ENCODE measurements at places on chromosomes 4 and X. TPM values are rescaled to one million over a fixed set of nuclear protein-coding genes. Genes with fewer than 3 reads are reported as not detected.
A peak's percentile ranks its signal among the peaks of the same experiment; 100 is the strongest.

FGFBP1 gene
- total RNA-seq, result not detected

SOWAHD gene
- not detected for total RNA-seq

POLR2B gene
- 334 TPM for total RNA-seq

ATOH1 gene
- not detected for total RNA-seq

FAAH2 gene
- total RNA-seq, result 6.2 TPM

SPANXA1 gene
- total RNA-seq, result not detected

HGFAC gene
- total RNA-seq, result 0.12 TPM

PPEF2 gene
- total RNA-seq, result not detected

TLR6 gene
- 0.20 TPM for total RNA-seq

GRCh38 chr4:10659251-10659650, 25.3 kb downstream of the CLNK start:
- H3K4me1 ChIP-seq, result no peaks in the 10 kb centered on the region
- H3K27ac ChIP-seq, result no peak overlapping the region
- no peak for DNase-seq
- no peak overlapping the region for H3K4me3 ChIP-seq
- no peaks in the 10 kb centered on the region for H3K27me3 ChIP-seq

DNA sequence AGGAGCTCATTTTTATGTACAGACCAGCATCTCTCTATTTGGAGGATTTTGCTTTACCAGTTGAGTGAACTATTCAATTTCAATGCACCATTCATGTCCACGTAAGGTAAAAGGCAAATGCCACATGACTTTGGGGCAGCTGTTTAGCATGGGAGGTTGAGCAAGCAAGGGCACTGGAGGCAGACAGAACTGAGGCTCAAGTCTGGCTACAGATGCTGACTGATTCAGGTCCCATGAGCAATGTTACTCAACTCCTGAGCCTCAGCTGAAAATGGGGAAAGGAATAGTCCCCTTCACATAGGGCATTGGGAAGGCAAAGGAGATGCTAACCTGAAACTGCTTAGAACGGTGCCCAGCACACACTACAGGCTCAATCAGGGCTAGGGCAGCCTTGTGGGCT, 93.0 kb upstream of the MTM1 start:
- no peak overlapping the region for H3K27ac ChIP-seq
- no peak for DNase-seq
- H3K36me3 ChIP-seq, result no peaks in the 10 kb centered on the region
- no peaks in the 10 kb centered on the region for H3K4me1 ChIP-seq

GRCh38 chr4:129264008-129264657, 168.2 kb downstream of the C4orf33 start:
- H3K27ac ChIP-seq, result no peak overlapping the region
- no peak for DNase-seq
- no peak overlapping the region for H3K4me3 ChIP-seq

DNA sequence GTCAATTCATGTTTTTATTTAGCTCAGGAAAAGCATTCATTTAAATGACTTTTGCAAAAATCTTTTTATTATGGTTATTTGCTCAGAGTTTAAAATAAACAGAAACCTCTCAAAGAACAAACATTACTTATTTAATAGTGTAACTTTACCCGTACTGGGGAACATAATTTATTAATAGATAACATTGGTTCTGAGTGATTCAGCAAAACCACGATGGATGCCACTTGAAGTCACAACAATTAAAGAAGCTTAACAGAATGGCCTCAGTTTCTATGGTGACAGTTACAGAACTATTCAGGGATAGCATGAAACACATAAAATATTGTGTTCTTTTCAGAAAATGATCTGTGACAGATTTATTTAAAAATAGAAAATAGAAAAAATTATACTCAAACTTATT, 368.7 kb downstream of the CCSER1 start:
- no peak overlapping the region for H3K4me3 ChIP-seq
- H3K27ac ChIP-seq, result no peak overlapping the region
- no peaks in the 10 kb centered on the region for H3K27me3 ChIP-seq
- DNase-seq, result no peak
- no peaks in the 10 kb centered on the region for H3K4me1 ChIP-seq
- H3K36me3 ChIP-seq, result no peaks in the 10 kb centered on the region

GRCh38 chr4:79048878-79049277, 109.6 kb upstream of the PAQR3 start:
- H3K27ac ChIP-seq, result no peak overlapping the region
- no peaks in the 10 kb centered on the region for H3K27me3 ChIP-seq
- DNase-seq, result no peak
- H3K36me3 ChIP-seq, result no peaks in the 10 kb centered on the region

GRCh38 chr4:124945422-124945821, 232.9 kb upstream of the ANKRD50 start:
- no peak for DNase-seq
- H3K27ac ChIP-seq, result no peak overlapping the region

- DNase-seq, result no peak
- H3K36me3 ChIP-seq, result no peaks in the 10 kb centered on the region
- H3K4me3 ChIP-seq, result no peak overlapping the region
- no peaks in the 10 kb centered on the region for H3K4me1 ChIP-seq
Measured at GRCh38 chrX:70445951-70446350, 1.3 kb downstream of the DLG3 start.

GRCh38 chr4:151537687-151538086, 128.7 kb downstream of the FHIP1A start:
- H3K27ac ChIP-seq, result no peak overlapping the region
- H3K27me3 ChIP-seq, result no peaks in the 10 kb centered on the region
- H3K36me3 ChIP-seq, result no peaks in the 10 kb centered on the region
- H3K4me1 ChIP-seq, result peaks cover 6% of the 10 kb centered on the region

DNA sequence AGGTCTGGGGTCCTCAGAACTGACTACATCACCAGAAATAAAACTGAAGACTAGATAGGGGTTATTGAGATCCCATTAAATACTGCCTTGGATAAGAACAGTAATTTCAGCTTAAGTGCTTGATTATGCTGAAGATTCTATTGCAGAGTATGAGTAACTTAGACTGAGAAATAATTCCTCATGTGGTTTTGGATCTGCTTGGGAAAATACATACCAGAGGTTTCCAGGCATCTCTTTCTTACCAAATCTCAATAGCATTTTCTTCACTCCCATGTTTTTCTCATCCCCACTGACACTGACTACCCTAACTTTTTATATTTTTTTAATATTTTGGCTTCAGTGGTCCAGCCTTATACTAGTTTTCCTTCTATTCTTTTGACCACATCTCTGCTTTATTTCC, 92.0 kb upstream of the TEX13D start:
- H3K27me3 ChIP-seq, result no peaks in the 10 kb centered on the region
- H3K4me1 ChIP-seq, result no peaks in the 10 kb centered on the region
- H3K36me3 ChIP-seq, result no peaks in the 10 kb centered on the region

- peak within 1 kb of the TSS; percentile 49 for H3K4me3 ChIP-seq
- no peaks in the 10 kb centered on the region for H3K27me3 ChIP-seq
- peak; percentile 46 for DNase-seq
- no peaks in the 10 kb centered on the region for H3K36me3 ChIP-seq
- no peaks in the 10 kb centered on the region for H3K4me1 ChIP-seq
Measured at GRCh38 chr4:154491341-154492271, at the start of gene DCHS2. Gene DCHS2, minus strand, starts transcription at chr4:154491799. Its CDS starts 444 bp downstream, at chr4:154491355.

DNA sequence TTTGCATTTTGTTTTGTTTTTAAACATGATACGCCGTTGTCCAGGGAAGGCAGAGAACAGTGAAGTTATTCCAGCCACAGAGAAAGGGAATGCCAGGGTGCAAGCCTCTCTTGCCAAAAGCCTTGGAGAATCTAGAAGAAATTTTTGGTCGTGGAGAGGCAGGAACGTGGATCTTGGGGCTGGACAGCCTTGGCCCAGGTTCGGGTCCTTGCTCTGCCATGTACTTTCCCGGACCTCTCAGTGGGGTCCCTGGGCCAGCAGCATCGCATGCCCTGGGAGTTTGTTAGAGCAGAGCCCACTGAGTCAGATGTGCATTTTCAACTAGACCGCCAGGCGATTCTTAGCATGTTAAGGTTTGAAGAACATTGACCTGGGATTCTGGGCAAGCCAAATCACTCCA, 18.6 kb downstream of the FAM9A start:
- no peaks in the 10 kb centered on the region for H3K27me3 ChIP-seq
- DNase-seq, result no peak
- no peaks in the 10 kb centered on the region for H3K36me3 ChIP-seq
- H3K4me3 ChIP-seq, result no peak overlapping the region

DNA sequence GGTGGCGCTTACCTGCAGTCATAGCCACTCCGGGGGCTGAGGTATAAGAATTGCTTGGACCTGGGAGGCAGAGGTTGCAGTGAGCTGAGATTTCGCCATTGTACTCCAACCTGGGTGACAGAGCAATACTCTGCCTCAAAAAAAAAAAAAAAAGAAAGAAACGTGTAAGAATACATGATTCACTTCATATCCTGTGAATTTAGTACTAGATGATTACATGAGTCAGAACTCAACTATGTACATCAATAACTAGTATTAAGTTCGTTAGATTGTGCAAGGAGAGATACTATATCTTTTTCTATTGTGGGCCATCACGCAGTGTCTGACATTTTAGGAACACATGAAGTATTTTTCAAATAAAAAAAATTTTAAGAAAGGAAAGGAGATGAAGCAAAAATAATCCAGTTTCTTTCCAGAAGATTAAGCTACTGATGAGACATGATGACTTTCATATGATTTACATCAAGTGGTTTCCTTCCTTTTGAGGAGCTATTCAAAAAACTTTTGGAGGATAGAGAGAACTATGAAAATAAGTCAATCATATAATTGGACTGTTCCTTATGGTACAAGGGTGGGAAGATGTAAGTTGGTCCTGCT, 64.7 kb upstream of the EXOC1L start:
- H3K4me3 ChIP-seq, result no peak overlapping the region
- H3K27me3 ChIP-seq, result no peaks in the 10 kb centered on the region
- H3K4me1 ChIP-seq, result no peaks in the 10 kb centered on the region

GRCh38 chrX:132394591-132394990, 94.2 kb downstream of the MBNL3 start:
- H3K27me3 ChIP-seq, result no peaks in the 10 kb centered on the region
- H3K27ac ChIP-seq, result no peak overlapping the region
- H3K4me3 ChIP-seq, result no peak overlapping the region
- no peaks in the 10 kb centered on the region for H3K4me1 ChIP-seq
- DNase-seq, result no peak

Data from SJCRH30 (cell line).